ENCODE measurements at places on chromosomes 3 and 15.

DNA sequence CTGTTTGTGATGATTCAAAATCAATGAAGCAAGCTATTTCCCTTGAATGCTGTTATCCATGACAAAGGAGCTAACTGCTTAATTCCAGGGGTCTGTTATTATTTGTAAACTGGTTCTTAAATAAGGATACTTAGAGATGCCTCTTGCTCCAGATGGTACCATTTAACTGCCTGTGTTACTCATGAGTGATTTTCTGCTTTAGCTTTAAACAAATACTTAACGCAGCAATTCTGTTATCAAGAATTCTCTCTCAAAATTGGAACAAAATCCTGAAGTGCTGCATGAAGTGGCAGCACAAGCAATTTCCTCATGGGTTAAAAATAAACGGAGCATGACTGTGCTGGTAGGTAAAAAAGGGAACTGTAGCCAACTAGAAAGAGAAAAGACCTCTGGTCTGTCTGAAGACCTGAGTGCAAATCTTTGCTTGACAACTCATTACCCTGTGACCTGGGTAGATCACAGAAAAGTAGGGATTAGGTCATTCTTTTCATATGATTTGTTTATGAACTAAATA is 62.5 kb upstream of the GBE1 start:
- DNase-seq: no peak

DNA sequence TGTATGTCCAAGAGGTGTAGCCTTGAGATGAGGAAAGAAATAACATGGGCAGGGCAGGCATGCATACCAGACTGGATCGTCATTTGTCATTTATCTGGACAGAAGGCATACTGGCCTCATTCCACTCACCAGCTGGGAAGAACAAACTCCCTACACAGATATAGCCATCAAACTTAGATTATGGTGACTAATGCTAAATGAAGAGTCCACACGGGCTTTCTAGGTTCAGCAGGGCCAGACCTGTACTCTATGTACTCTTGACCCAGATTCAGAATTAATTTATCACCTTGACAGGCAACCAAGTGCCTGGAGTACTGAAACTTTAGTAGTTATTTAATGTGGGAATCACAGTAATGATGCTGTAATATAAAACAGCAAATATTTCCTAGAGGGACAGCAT is 164.3 kb upstream of the IL12A start:
- DNase-seq: peak; percentile 31

GRCh38 chr3:115903843-115904242 is 280.5 kb downstream of the GAP43 start:
- no peak for DNase-seq

DNA sequence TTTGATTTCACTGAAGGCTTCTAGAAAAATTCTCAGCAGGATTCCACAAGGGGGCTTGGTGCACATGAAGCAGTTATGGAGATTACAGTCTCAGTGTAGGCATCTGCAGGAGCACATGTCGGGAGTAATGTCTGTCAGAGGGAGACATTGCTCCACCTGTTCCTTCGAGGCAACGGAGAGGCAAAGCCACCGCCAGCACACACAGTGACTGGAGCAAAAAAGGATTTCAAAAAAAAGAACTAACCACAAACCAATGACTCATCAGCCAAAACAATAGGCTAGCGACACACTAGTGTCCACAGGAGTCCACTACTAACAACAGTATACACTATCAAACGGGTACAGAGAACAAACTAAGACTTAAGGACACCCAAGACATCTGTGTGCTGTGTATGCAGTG is 68.9 kb downstream of the NPTN start:
- DNase-seq: no peak

GRCh38 chr15:71125831-71126450 is 10.7 kb downstream of the THSD4 start:
- peak; percentile 48 for DNase-seq
